Daoy (cell line): ENCODE measurements at places on chromosomes 16 and 17. TPM values are rescaled to one million over a fixed set of nuclear protein-coding genes. Genes with fewer than 3 reads are reported as not detected.

TBC1D3K gene
- total RNA-seq = not detected in 2 replicates

HSD17B2 gene
- total RNA-seq = 0.45 and 0.69 TPM in 2 replicates

OR3A1 gene
- total RNA-seq = not detected in 2 replicates

CHP2 gene
- total RNA-seq = not detected in 2 replicates

PRAC1 gene
- not detected in 2 replicates for total RNA-seq

CDH1 gene
- total RNA-seq = under 0.01 TPM in 1 of 2 replicates, not detected in the other
